ENCODE measurements at places on chromosomes 1 and 21.

GRCh38 chr21:33976082-33977016 lies 60.7 kb upstream of the ATP5PO start:
- peak; percentile 25 for DNase-seq

GRCh38 chr1:67969446-67969845 lies 81.0 kb downstream of the DIRAS3 start:
- DNase-seq: no peak

GRCh38 chr21:25494804-25495203 lies 112.5 kb downstream of the MRPL39 start:
- DNase-seq: no peak

DNA sequence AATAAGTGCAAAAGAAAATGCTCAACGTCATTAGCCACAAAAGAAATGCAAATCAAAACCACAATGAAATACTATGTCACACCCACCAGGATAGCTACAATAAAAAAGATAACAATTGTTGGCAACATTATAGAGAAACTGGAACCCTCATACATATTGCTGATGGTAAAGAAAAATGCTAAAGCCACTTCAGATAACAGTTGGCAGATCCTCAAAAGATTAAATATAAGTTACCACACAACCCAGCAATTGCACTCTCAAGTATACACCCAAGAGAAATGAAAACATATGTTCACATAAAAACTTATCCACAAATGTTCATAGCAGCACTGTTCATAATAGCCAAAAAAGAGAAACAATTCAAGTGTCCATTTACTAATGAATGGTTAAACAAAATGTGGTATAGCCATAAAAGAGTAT lies 20.7 kb downstream of the TRIM33 start:
- DNase-seq: no peak

GRCh38 chr1:219310181-219310728 lies 136.6 kb downstream of the LYPLAL1 start:
- no peak for DNase-seq

- no peak for DNase-seq
These were observed 11.5 kb upstream of the AIM2 start for GRCh38 chr1:159088050-159088449.

DNA sequence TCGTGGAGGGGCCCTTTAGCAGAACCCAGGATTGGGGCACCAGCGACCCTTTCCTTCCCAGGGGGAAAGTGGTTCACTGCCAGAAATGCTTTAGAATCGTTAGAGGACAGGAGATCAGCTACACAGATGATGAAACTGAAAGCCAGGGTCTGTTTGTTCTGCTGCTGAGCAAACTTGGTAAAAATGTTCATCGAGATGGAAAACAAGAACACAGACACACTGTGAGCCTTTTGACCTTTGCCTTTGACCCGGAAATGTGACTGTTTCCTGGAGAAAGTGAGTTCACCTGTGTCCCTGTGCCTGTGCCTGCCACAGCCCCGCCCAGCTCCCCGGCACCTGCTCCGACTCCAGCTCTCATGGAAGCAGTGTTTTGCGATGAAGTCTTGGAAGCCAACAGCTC lies 234.3 kb downstream of the CAMTA1 start:
- DNase-seq: no peak

GRCh38 chr1:226772446-226773139 lies 33.5 kb upstream of the ITPKB start:
- DNase-seq: no peak

DNA sequence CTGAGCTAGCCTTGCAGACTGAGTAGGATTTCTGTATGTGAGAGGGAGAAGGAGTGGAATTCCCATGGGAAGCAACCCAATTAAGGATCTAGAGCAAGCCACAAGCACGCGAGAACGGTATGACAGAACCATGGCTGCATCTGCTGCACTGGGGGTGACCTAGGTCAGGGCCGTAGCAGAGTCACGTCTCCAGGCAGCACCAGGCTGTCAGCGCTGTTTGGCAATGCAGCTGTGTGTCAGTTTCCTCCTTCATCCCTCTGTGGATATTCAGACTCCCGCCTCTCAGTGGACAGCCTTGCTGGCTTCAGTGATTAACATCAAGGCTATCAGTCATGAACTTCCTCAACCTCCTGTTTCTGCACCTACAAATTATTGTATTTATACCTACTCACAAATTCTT lies 118.1 kb upstream of the PPP2R5A start:
- no peak for DNase-seq

GRCh38 chr1:59765011-59765730 lies 49.6 kb upstream of the HOOK1 start:
- no peak for DNase-seq

GRCh38 chr1:28115267-28115666 lies 26.9 kb upstream of the EYA3 start:
- peak; percentile 94 for DNase-seq

- no peak for DNase-seq
These were observed 32.5 kb downstream of the VN1R5 start for GRCh38 chr1:247288341-247288740.

- no peak for DNase-seq
These were observed 14.7 kb upstream of the NPHP4 start for GRCh38 chr1:6006882-6007281.

GRCh38 chr1:84192681-84193080 lies 48.6 kb downstream of the PRKACB start:
- DNase-seq: no peak

DNA sequence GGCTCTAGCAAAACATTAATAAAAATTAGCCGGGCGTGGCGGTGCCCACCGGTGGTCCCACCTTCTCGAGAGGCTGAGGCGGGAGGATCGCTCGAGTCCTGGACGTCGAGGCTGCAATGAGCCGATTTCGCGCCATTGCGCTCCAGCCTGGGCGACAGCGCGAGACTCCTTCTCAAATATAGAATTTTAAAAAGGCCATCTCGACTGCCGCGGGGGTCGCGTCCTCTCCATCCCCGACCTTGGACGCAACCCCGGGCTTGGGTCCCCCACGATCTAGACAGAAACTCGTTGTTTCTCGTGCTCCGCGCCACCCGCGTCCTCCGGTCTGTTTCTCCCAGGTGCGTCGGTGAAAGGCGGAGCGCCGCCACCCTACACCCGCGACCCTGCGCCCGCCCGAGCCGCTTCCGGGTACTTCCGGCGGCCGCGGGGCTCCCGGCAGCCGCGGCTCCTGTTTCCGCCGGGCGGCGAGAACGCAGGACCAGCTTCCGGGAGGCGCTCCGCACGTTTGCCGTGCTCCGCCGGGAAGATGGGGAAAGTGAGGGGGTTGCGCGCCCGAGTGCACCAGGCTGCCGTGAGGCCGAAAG lies at the start of gene SLX9:
Gene SLX9 (plus strand): TSS at position 498 of the 584 bp plus-strand sequence. CDS start 29 bp downstream, at position 527.
- DNase-seq: no peak

GRCh38 chr21:38439957-38440356 lies 58.3 kb downstream of the ERG start:
- no peak for DNase-seq

- DNase-seq: no peak
These were observed 47.7 kb upstream of the RPL11 start for GRCh38 chr1:23643736-23644554.

DNA sequence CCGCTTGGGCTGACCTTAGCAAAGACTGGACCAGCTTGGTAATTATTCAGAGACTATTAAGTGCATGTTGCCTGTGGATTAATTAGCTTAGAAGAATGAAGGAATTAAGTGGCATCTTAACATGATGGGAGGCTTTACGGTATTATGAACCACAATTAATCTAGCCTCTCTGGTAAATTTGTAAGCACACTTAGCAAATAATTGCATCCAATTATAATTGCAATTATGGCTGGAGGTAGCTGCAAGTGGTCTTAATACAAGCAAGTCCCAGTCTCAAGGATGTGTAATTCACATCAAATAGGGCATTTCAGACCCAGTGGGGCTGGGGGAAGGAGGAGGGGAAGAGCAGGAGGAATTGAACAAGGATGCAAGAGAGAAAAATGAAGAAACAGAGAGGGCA lies 151.6 kb downstream of the CNIH3 start:
- DNase-seq: no peak

DNA sequence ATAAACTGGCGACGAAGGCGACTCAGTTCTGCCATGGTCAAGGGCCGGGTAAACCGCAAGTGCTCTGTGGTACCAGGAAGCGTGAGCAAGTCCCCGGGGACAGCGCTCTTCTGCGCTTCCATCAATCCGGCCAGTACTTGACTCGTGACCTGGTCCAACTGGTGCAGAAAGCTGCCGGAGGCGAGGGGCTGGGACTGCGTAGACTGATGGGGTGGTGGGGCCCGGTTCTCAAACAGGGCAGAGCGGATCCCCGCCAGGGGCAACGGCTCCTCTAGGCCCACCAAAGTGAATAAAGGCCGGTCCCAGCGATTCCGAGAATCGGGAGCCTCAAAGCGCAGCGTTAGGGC lies 852 bp downstream of the KTI12 start:
- DNase-seq: no peak

DNA sequence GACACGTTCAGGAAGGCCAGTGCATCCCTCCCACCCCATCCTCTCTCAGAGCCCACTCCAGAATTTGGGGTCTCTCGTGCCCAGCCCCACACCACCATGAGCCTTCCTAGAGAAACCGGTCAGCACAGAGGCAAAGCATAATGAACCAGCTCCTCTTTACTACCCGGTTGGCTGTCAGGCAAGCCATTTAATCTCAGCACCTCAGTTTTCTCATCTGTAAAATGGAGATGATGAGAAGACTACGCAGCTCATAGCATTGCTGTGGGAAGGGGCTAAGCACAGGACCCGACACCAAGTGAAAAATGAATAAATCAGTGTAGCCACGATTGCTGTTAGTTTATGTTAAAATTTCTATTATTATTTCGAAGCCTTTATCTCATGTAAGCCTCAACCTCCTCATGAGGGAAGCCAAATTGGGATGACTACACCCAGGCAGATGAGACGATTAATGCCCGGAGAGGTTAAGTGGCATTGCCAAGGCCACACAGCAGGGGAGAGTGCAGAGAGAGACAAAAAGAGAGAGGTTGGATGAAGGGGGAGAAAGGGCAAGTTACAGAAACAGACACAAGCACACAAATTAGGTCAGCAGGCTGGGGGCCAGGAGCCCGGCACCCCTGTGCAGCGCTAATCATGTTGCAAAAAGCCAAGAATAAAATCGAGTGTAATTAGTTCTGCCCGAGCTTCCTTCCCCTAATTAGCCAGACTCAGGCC lies 25.7 kb downstream of the SDC3 start:
- DNase-seq: no peak

GRCh38 chr1:61091455-61091854 lies 9.1 kb downstream of the NFIA start:
- no peak for DNase-seq

DNA sequence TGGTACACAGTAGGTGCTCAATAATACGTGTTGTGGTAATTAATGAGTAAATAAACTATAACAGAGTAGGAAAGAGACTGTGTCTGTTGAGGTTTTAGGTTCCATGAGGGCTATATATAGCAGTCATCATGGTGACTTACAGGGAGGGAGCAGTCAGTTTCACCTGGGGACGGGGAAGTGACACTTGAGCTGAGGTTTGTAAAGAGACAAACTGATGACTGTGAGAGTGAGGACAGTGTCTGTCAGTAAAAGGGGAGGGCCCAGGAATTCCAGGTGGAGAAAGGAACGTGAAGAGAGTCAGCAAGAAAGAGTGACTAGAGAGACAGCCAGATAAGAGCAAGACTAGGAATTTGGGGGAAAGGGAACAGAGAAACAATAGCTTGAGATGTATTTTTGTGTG lies 30.2 kb downstream of the ABCA4 start:
- DNase-seq: no peak

DNA sequence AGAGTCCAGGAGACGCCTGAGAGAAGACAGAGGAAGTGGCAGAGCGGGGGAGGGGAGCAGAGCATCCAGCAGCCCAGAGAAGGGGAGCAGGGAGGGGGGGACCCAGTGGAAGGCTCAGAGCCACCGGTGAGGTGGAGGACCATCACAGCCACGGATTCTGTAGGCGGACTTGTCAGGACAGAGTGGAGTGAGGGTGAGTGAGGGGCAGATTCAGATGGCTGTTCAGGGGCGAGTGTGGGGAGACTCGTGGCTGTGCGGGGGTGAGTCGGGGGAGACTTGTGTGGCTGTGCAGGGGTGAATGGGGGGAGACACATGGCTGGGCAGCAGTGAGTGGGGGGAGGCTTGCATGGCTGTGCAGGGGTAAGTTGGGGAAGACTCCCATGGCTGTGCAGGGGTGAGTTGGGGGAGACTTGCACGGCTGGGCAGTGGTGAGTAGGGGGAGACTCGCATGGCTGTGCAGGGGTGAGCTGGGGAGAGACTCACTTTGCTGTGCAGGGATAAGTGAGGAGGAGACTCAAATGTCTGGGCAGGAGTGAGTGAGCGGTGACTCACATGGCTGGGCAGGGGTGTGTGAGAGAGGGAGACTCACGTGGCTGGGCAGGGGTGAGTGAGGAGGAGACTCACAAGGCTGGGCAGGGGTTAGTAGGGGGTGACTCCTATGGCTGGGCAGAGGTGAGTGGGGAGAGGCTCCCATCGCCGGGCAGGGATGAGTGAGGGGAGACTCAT lies 56.8 kb upstream of the ABCG1 start:
- DNase-seq: no peak

Measured in bone marrow (tissue), 2 donors.